ENCODE measurements at places on chromosomes 5 and 9.

DNA sequence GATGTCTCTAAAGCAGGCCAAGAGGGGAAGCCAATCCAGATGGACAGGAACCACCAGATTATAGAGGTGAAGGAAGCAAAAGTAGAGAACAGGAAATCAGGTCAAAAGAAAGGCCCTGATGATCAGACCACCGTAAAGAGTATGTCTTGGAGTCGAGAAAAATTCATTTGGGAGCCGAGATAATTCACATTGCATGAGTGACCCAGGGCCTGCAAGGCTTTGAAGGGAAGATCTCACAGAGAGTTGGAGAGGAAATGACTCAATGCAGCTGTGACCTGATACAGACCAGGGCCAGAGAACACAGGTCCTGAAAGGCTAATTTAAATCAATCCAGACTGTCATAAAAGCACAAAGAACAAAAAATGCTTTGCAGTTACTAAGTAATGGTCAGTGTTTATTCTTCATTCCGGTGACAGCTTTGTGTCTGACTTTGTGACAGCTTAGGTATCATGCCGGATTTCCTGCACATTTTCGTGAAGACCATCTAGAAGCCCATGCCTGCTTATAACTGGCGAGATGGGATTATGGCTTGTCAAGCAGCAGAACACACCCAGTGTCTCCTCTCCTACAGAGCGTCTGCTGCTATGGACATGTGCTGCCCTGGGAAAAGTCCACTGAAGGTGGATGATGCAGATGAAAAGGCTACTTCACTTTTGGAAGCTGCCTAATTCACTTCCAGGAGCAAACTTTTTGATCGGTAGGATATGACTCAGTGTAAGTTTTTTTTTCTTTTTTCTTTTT lies 5.8 kb upstream of the ACTBL2 start:
- no peak for DNase-seq

DNA sequence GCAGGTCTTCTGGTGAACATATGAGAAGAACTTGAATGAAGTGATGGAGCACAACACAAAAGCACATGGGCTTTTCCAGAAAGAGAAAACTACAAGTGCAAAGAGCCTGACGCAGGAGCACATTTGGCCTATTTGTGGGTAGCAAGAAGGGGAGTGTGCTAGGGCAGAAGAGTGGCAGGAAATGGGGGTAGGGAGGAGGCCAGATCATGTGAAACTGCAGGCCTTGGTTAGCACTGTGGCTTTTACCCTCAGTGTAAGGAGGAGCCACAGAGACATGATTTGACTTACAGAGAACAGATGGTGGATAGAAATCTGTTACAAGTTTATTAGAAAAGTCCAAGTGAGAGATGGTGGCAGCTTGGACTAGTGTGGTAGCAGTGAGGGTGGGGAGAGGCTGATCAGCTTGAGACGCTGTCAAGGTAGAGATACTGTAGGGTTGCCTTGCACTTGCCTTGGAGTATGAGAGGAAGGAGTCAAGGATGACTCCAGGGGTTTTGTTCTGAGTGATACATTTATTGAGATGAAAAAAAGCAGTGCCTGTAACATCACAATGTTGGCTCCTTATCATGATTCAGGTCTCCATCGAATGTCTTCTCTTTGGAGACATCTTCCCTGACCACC lies 126.7 kb downstream of the PPP2R2B start:
- no peak for DNase-seq

- no peak for DNase-seq
These were observed 192.7 kb downstream of the FANCC start for GRCh38 chr9:95124582-95125367.

DNA sequence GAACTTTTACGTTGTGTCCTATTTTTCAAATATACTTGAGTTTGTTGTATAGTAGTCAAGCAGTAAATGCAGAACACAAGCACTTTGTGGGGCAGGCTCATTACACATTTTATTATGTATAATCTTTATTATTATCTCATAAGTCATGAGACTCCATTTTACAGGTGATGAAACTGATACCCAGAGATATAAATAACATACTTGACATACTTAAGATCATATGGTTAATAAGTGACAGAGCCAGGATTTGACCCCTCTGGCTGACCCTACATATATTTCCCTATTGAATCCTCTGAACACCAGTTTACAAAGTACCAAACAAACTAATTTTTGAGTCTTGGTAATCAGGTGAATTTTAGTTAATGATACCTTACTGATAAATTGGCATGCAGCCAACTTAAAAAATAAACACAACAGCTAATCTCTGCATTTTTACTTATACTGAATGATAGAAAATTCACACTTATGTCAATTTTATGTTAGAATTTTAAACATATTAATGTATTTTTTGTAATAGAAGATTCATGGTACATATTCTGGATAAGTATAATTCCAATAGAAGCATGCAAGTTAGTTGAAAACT lies 305.0 kb upstream of the MEF2C start:
- DNase-seq = no peak

- DNase-seq = no peak
These were observed 41.7 kb downstream of the UNC5A start for GRCh38 chr5:176851871-176852658.

DNA sequence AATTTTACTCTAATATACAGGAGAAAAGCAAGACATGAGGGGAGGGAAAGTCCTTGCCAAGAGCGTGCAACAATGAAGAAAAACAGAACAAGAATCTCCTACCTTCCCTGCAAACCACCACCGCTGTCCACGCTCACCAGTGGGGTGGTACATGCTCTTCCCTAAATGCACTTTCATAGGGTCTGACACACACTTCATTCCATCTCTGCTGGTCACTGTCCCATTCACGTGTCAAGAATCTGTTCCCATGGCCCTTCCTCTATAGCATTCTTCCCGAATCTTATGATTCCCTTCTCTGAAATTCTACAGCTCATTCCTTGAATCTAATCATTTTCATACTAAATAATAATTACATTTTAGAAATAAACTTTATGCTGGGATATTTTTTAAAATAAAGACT lies 11.4 kb upstream of the DNAH5 start:
- DNase-seq = no peak

GRCh38 chr5:80234116-80234948 lies 21.5 kb downstream of the SERINC5 start:
- no peak for DNase-seq

- DNase-seq = no peak
These were observed 14.5 kb upstream of the LPAR1 start for GRCh38 chr9:111052791-111053190.
